ENCODE measurements at places on chromosomes 4 and X. TPM values are rescaled to one million over a fixed set of nuclear protein-coding genes. Genes with fewer than 3 reads are reported as not detected.

DNA sequence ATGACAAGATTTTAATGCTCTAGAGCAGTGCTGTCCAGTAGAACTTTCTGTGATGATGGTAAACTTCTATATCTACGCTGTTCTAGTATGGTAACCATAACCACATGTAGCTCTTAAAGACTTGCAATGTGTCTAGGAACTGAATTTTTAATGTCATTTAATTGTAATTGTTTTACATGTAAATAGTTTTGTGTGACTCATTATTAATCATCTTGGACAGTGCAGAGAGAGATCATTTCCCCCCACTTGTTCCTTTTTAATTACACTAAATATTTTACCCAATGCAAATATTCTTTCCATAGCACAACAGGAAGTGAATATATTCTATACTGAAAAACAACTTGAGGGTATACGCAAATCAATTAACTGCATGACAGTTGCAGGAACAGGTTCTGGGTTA, 5.8 kb downstream of the ATG4A start:
- DNase-seq: no peak

DNA sequence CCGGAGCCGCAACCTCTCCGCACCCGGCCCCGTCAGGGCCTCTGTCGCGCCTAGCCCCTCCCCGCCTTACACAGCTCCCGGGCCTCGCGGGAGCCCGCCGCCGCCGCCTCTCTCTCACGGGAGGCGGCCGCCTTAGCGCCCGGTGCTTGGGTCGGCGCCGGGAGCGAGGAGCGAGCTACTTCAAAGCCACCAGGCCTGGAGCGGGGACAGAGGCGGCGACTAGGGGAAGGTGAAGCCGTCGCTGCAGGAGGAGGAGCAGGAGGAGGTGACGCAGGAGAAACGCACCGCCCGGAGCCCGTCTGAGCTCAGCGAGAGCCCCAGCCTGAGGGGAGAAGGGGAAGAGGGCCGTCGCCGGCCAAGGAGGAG, 250 bp downstream of the USP9X start:
- peak; percentile 94 for DNase-seq

- DNase-seq: peak; percentile 86
These were observed 8.4 kb upstream of the DUSP9 start for GRCh38 chrX:153638436-153639176.

DNA sequence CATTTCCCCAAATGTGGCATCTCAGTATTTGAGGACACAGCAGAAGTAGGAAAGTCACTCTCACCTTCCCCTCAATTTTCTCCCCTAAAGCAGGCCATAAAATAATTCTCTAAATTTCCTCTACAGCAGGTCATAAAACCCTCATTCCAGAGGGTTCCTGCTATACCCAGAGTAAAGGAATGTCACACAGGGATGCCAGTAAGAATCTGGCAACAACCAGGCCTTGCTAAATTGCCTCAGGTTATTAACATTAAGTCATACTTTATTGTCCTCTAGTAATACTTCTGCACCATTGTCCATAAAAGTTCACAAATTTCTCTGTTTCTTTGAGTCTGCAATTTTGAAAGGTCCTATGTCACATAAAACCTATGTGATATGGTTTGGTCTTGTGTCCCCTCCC, 685.7 kb upstream of the SLIT2 start:
- DNase-seq: no peak

GRCh38 chrX:68833448-68833805, 4.6 kb downstream of the EFNB1 start:
- no peak for DNase-seq

DNA sequence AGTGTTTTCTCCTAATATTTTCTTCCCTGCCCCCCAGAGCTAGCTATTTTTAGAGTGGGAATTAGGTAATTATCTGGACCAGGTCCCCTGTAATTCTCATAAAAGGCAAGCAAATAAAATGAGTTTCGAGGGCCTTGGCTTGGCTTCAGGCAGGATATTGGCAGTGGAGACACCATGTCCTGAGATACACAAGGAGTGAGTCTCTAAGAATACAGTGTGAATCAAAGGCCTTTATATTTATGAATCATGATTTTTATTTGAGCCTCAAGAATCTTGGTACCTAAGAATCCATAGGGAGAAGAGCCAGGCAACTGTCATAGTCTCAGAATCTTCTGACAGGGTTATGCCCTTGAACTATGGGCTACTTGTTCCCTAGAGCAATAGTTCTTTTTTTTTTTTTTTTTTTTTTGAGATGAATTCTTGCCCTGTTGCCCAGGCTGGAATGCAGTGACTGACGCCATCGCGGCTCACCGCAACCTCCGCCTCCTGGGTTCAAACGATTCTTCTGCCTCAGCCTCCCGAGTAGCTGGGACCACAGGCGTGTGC, 205.4 kb downstream of the LDB2 start:
- DNase-seq: no peak

Gene MAOB
- total RNA-seq: 3.2 TPM

- DNase-seq: no peak
These were observed 108.4 kb upstream of the ATXN3L start for GRCh38 chrX:13428053-13428786.

- no peak for DNase-seq
These were observed 187.9 kb downstream of the COMMD8 start for GRCh38 chr4:47275595-47275994.

GRCh38 chrX:154712781-154713740, 37.8 kb downstream of the GAB3 start:
- DNase-seq: no peak

DNA sequence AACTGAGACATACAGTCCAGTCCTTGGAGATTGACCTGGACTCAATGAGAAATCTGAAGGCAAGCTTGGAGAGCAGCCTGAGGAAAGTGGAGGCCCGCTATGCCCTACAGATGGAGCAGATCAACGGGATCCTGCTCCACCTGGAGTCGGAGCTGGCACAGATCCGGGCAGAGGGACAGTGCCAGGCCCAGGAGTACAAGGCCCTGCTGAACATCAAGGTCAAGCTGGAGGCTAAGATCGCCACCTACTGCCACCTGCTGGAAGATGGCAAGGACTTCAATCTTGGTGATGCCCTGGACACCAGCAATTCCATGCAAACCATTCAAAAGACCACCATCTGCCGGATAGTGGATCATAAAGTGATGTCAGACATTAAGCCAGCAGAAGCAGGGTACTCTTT, 20.4 kb upstream of the FRMPD3 start:
- no peak for DNase-seq

Gene NLGN4X
- 0.82 TPM for total RNA-seq

DNA sequence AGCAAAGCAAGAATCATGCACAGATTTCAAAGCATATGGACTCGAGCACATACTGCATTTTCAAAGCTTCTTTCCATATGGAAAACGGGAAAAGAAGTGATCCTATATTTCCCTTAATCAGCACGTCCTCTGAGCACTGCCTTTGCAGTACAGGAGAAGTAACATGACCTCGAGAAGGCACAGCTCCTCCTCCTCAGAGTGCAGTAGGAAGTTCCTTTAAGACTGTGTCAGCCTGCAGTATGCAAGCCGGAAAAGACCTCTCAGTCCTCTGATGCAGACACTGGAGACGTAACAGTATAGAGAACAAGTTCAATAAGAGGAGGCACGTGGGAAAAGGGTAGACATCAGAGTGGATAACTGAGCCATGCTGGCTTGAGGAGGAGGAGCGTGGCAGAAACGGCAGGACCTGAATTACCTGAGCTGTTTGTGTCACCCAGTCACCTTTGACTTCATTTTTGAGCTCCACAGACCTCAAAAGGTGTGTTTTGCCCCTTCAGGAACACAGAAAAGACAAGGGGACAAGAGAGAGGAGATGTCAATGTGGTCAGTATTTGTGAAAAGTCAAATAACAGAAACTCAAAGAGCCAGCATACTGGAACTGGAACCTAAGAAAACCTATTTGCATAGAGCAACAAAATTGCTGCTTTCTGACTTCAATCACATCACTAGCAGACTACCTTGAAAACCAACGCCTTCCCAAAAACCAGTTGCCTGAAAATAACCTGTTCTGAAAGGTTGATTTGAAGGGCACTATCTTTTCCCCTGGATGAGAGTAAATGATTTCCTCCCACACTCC, 20.8 kb downstream of the IRF2 start:
- no peak for DNase-seq

- no peak for DNase-seq
These were observed 512.7 kb upstream of the CT83 start for GRCh38 chrX:116975517-116975916.

Data from chondrocyte (in vitro differentiated cells).